Sigmoid colon (tissue), 7 donors: ENCODE measurements at places on chromosomes 5 and 9. TPM values are rescaled to one million over a fixed set of nuclear protein-coding genes. Genes with fewer than 3 reads are reported as not detected.

The CDKN2B-AS1 gene
- 31.1 TPM for polyA plus RNA-seq

The CCL27 gene
- 0.63 TPM for polyA plus RNA-seq

The PCDHGA4 gene
- polyA plus RNA-seq, result not detected

The ANKRD55 gene
- polyA plus RNA-seq, result not detected

The UGT3A1 gene
- polyA plus RNA-seq, result not detected

The IGFBPL1 gene
- polyA plus RNA-seq, result not detected

DNA sequence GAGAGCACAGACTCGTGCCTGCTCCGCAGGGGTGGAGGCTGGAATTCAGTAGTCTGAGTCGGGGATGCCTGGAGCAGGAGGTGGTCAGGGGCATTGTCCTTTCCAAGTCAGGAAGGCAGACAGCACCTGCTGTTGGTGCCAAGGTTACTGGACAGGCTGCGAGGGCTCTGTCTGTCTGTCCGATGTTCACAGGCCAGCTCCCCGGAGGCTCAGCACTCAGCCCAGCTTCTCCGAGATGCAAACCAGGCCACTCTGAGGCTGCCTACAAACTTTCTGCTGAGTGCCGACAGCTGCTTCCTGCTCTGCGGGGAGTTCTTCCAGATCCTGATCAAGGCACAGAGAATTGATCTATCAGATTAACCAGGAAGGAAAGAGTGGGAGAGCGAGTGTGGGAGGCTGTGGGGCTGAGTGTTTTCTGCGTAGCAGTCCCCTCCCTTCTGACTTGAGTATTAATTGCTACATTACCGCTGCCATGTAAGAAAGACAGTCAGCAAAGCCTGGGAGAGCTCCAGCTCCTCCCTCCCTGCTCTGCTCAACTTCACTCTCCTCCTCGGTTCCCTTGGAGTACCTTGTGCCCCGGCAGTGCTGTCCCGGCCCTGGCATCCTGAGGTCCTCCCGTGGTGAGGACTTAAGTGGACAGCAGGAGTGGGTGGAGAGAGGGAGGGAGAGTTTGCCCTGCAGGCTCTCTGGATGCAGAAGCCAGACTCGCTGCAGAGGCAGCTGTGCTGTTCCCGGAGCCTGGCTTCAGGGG is 36.0 kb downstream of the KCNMB1 start:
- H3K27me3 ChIP-seq, result no peaks in the 10 kb centered on the region
- no peak overlapping the region for H3K4me3 ChIP-seq
- H3K36me3 ChIP-seq, result no peaks in the 10 kb centered on the region
- peak; percentile 80 for DNase-seq
- H3K27ac ChIP-seq, result no peak overlapping the region

DNA sequence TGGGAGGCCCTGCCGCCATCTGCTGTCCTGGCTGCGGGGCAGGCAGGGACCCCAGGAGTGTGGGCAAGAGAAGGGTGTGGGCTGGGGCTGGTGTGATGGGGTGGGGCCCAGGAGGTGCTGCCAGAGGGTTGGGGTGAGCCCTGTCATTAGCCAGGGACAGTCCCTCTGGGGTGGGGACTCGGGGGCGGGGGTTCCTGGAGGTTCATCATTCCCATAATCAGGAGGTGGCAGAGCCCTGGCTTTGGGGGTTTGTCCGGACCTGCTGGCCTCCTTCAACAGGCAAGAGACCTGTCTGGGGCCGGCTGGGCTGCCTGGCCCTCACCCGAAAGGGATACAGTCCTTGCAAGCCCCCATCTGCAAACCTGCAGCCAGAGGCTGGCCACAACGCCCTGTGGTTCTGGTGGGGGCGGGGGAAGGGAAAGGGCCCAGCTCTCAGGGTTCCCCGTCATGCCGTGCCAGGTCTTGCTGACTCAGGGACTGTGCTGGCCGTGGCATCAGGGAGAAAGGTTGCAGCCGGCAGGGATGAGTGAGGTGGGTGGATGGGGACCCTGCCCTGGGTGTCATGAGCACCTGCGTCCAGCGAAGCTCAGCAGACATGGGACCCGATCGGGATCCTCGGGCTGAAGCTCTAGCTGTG is 65.2 kb downstream of the MRPL36 start:
- H3K4me3 ChIP-seq, result no peak overlapping the region
- no peak overlapping the region for H3K27ac ChIP-seq
- H3K4me1 ChIP-seq, result no peaks in the 10 kb centered on the region
- no peak for DNase-seq
- no peaks in the 10 kb centered on the region for H3K36me3 ChIP-seq

GRCh38 chr5:38556599-38557307 is at the start of gene LIFR:
Gene LIFR, minus strand, starts transcription at chr5:38556646. Its CDS starts 25,999 bp downstream, at chr5:38530647.
- no peaks in the 10 kb centered on the region for H3K36me3 ChIP-seq
- peak within 1 kb of the TSS; percentile 95 for H3K4me3 ChIP-seq
- peaks cover 19% of the 10 kb centered on the region for H3K4me1 ChIP-seq
- H3K27me3 ChIP-seq, result no peaks in the 10 kb centered on the region
- peak within 1 kb of the TSS; percentile 98 for H3K27ac ChIP-seq

GRCh38 chr9:86355814-86356213 is 1.6 kb upstream of the TUT7 start:
- H3K36me3 ChIP-seq, result peaks cover 13% of the 10 kb centered on the region
- H3K27me3 ChIP-seq, result no peaks in the 10 kb centered on the region
- no peak overlapping the region for H3K4me3 ChIP-seq

DNA sequence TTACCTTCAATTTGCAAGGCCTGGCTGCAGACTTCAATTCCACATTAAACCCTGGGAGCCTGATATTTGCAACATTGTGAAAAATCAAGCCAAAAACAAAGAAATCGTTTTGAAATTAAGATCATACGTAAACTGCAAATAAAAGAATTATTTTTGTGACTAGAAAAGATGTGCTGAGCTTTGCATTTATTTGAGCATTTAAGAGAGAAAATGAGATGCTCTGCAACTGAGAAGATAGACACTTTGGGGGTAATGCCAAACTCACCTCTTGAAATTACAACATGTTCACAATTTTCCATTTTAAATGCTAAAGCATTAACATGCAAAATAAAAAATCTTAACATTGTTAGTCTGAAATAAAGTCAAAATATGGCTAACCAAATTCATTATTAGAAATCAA is 46.6 kb downstream of the CSNK1A1 start:
- no peak for DNase-seq
- peak overlapping the region; percentile 56 for H3K27ac ChIP-seq
- H3K4me3 ChIP-seq, result no peak overlapping the region
- no peaks in the 10 kb centered on the region for H3K27me3 ChIP-seq
- peaks cover 26% of the 10 kb centered on the region for H3K36me3 ChIP-seq
- H3K4me1 ChIP-seq, result peaks cover 13% of the 10 kb centered on the region

DNA sequence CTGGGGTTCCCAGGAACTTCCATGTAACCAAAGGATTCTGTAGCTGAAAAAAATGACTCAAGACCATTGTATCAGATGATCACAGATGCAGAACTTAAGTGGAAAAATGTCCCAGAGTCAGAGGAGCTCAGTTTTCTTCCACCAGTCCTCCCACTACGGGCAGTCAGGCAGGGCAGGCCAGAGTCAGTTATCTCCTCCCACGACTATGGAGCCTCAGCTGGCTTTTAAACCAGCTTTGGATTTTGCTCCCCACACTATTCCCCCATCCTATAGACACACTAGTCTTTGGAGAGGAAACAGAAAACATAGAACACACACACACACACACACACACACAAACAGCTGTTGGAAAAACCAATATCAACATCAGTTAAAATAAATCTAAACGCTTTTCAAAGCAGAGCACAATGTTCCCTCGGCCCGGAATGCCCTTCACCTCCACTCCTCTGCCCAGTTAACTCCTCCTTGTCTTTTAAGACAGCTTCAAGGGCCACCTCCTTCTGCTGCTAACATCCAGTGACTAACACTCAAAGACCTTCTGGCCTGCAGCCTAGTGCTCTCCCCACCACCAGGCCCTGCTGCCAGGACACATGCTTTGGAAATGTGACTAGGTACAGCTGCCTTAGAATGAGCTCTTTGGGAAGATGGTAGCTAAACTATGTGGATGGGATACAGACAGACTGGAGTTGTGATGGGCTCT is 56.8 kb downstream of the NIPAL4 start:
- peak overlapping the region; percentile 79 for H3K27ac ChIP-seq
- peak; percentile 88 for DNase-seq
- peaks cover 24% of the 10 kb centered on the region for H3K36me3 ChIP-seq
- H3K4me1 ChIP-seq, result peaks cover 58% of the 10 kb centered on the region

- DNase-seq, result no peak
- H3K4me1 ChIP-seq, result no peaks in the 10 kb centered on the region
- no peaks in the 10 kb centered on the region for H3K27me3 ChIP-seq
These were observed 180.1 kb downstream of the TTLL11 start for GRCh38 chr9:121912812-121913627.

GRCh38 chr9:128175726-128176125 is 15.6 kb downstream of the CIZ1 start:
- H3K4me3 ChIP-seq, result no peak overlapping the region
- H3K27ac ChIP-seq, result no peak overlapping the region
- DNase-seq, result no peak
- H3K36me3 ChIP-seq, result peaks cover 43% of the 10 kb centered on the region

DNA sequence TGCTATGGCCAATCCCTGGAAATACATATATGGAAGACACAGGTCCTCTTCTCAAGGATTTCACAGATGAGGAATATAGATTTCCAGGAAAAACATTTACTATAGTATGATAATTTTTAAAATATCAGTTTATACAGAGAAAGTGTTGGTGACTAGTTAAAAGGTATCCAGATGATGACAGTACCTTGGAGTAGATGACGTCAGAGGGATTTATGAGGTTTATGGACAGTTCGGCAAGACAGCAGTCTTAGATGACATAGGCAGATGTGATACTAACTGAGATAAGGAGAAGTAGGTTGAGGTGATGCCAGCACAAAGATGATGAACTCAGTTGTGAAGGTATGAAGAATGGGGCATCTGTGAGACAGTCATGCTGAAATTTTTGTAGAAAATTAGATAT is 750.3 kb downstream of the PRELID2 start:
- no peak overlapping the region for H3K4me3 ChIP-seq
- no peaks in the 10 kb centered on the region for H3K27me3 ChIP-seq
- no peak overlapping the region for H3K27ac ChIP-seq
- DNase-seq, result no peak
- no peaks in the 10 kb centered on the region for H3K4me1 ChIP-seq

GRCh38 chr9:104961238-104961637 is 33.3 kb upstream of the ABCA1 start:
- peaks cover 9% of the 10 kb centered on the region for H3K4me1 ChIP-seq
- no peak overlapping the region for H3K4me3 ChIP-seq
- no peaks in the 10 kb centered on the region for H3K36me3 ChIP-seq

DNA sequence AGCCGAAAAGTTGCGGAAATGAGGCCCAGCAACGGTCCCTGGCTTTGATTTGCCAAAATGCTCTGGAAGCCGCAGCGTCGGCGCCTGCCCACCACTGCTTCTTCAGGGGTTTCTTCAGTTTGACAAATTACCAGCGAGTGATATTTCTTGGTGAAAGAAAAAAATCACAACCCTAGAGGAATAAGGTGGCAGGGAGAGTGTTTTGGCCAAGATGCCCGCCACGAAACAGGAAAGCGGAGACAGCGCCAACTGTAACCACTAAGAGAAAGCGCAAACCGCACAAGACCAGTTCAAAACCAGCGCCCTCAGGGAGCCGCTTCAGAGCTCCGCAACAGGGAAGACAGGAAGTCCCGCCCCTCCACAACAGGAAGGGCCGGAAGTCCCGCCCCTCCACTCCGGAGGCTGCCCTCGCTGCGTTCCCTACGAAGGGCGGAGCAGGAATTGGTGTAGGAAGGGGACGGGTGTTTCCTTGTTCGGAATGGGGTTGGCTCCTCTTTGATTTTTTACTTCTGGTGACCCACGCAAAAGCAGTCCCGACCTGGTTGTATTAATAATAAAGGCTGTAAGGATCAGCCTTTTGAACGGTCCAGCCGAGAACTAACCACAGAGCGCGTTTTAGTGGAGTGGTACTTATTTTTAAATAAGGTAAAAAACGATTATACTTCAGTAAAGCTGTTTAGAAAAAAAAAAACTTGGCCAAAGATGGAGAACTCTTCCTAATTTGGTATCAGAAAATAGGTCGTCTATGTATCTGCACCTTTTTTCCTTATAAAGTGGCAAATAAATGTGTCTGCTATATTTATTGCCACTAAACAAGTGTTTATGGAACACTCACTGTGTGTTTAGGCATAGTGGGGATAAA is at the start of gene C5orf34:
Gene C5orf34 (minus strand): TSS at position 333 of the 862 bp plus-strand sequence. CDS start 5,809 bp downstream, outside the sequence.
- H3K27ac ChIP-seq, result peak within 1 kb of the TSS; percentile 84
- no peaks in the 10 kb centered on the region for H3K36me3 ChIP-seq
- H3K4me3 ChIP-seq, result peak within 1 kb of the TSS; percentile 61
- peaks cover 20% of the 10 kb centered on the region for H3K4me1 ChIP-seq
- DNase-seq, result peak; percentile 98

- no peak for DNase-seq
- no peaks in the 10 kb centered on the region for H3K27me3 ChIP-seq
- no peaks in the 10 kb centered on the region for H3K36me3 ChIP-seq
- no peak overlapping the region for H3K4me3 ChIP-seq
- no peak overlapping the region for H3K27ac ChIP-seq
These were observed 34.9 kb downstream of the RFK start for GRCh38 chr9:76359365-76359764.

DNA sequence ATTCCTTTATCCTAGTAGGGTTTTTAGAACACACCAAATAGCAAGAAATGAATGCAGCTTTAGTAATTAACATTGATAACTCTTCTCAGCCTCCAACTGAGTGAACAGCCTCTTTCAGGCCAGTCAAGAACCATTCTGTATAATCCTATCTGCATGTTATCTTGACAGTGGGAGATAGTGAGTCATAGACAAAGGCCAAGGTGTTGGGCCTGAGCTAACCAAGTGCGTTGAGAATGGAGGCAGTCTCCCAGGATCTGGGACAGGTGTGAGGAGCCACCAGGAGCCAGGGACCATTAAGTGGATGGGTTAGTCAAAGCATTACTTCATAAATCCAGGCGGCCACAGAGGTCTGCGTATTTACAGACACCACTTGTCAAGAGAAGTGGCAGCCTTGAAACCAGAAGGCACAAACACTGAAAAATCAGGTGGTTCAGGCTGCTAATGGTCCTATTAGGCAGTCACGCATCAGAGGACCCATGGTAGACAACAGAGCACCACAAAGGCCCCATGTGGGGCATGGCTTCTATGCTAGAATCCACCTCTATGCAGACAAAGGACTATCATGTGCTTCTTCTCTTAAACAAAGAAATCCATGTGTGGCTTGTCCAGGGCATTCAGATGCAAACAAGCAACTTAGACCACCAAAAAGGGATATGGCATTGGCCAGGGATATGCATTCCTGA is 409.7 kb upstream of the PIK3R1 start:
- no peak overlapping the region for H3K27ac ChIP-seq
- no peaks in the 10 kb centered on the region for H3K4me1 ChIP-seq
- DNase-seq, result no peak
- H3K4me3 ChIP-seq, result no peak overlapping the region
- no peaks in the 10 kb centered on the region for H3K36me3 ChIP-seq

DNA sequence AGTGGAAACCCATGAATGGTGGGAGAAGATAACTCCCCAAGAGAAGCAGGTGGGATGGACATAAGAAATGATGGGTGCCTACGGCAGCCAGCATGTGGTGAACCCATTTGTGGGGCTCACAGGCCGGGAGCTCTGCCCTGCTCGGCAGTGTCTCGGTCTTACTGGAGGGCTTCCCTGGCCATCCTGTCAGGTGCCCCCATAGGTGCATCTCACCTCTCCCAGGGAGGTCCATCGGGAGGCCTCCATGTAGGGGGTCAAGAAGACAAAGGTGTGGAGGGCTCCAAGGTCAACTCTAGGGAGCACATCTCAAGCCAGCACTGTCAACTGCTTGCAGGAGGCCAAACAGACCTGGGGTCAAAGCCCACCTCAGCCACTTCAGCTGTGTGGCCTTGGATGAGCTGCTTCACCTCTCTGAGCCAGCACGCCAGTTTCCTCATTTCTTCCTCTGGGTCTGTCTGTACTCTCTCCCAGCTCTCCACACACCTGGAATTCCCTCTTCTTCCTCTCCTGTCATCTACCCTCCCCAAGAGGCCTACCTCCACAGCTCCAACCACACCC is 10.5 kb upstream of the ADGRD2 start:
- DNase-seq, result peak; percentile 9
- no peak overlapping the region for H3K27ac ChIP-seq

- H3K27me3 ChIP-seq, result no peaks in the 10 kb centered on the region
- H3K27ac ChIP-seq, result no peak overlapping the region
- H3K36me3 ChIP-seq, result no peaks in the 10 kb centered on the region
- H3K4me1 ChIP-seq, result peaks cover 4% of the 10 kb centered on the region
These were observed 8.1 kb upstream of the DAB2 start for GRCh38 chr5:39432696-39433530.
